ENCODE measurements at places on chromosomes 3 and 15.
A peak's percentile ranks its signal among the peaks of the same experiment; 100 is the strongest.

GRCh38 chr3:27729748-27730611 lies 7.9 kb upstream of the EOMES start:
- no peak for DNase-seq

GRCh38 chr3:109702252-109702651 lies 364.9 kb upstream of the DPPA4 start:
- DNase-seq: no peak

- no peak for DNase-seq
Measured at GRCh38 chr3:130841357-130841756, 52.5 kb upstream of the ATP2C1 start.

DNA sequence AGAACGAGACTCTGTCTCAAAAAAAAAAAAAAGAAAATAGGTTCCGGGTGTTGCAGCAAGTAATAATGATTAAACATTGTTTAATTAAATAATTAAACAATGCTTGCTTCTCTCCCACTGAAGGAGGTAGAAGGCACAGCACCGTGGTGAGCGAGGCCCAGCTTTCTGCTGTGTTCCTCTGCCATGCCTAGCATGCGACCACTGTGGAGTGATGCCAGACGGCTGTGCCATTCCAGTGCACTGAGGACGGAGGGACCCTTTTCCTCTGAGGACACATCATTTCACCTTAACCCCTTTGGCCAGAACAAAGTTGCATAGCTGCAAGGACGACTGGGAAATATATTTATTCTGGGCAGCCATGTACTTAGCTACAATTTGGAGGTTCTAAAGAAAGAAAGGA lies 322.8 kb upstream of the TPRG1 start:
- no peak for DNase-seq

- no peak for DNase-seq
Measured at GRCh38 chr15:94262201-94262600, 30.8 kb downstream of the MCTP2 start.

DNA sequence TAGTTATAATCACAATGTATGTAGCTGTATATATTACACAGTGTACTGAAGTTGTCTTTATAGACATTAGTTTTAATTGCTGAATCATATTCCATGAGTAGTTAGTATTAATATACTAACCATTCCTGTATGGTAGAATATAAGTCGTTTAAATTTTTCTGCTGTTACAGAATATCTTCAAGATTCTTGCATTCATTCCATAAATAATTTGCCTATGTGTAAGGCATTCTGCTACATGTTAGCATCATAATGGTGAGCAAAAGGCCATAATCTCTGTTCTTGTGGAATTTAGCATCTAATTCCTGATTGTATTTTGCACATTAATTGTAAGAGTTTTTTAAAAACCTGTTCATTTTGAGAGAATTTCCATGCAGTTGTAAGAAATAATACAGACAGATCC lies 14.1 kb downstream of the GYG1 start:
- no peak for DNase-seq

- no peak for DNase-seq
Measured at GRCh38 chr3:11784971-11785377, 61.7 kb downstream of the TAMM41 start.

- DNase-seq: no peak
Measured at GRCh38 chr3:29486096-29486495, 205.2 kb downstream of the RBMS3 start.

DNA sequence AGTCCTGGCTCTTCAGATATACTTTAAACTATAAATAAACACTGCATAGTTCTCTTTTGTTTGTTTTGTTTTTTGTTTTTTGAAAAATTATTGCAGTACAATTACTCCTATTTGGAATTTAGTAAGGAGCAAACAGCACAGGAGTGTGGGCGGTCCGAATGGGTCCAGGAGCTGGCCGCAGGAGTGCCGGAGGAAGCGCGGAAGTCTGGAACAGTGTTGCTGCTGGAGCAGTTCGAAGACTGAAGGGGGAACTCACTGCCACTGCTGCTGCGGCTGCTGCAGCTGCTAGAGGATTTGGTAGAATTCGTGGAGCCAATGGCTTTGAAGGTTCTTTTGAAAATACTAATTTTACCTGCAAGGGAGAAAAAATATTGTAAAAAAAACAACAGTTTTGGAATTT lies 329.9 kb downstream of the ZNF385D start:
- DNase-seq: no peak

GRCh38 chr15:72117486-72118016 lies 399 bp downstream of the MYO9A start:
- peak; percentile 26 for DNase-seq
